Stimulated activated CD4-positive, alpha-beta T cell treated with anti-CD3 and anti-CD28 coated beads, Interleukin-1b, Interleukin-23, amount 100 ng/mL, for 24 hours (primary cell): ENCODE measurements at places on chromosomes 1 and 21.

DNA sequence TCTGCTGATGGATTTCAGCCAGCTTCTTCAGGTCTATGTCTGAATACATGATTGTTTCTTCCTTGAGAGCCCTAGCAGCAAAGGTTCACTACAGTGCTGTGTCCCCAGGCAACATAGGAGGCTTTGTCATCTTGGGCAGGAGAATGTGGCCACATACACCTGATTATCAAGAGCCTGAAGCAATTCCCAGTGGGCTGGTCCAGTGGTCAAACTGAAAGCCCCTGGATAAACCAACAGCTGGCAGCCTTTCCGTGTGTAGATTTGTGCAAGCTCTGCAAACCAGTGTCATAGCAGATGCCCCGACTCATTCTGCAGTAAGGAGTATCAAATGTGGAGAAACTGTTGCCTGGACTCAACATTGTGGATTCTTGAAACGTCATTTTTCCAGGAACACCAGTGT is 2.3 kb upstream of the GIPC2 start:
- no peak for DNase-seq

DNA sequence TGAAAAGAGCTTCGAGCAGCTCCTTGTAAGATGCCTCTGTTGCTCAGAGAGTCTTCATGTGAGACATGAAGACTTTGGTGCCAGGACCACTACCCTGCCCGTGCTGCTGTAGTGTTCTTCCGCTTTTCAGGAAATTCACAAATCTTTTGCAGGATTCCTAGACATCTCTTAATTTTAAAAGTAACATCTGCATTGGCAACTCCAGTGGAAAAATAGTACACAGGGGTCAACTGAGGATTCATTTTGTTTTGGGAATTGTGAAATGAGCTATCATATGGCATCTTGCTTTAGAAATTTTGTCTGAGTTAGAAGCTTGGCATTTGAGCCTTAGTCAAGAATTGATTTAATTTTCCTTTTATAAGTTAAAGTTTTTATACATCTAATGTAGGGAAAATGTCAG is 7.2 kb downstream of the PRDM2 start:
- DNase-seq, result no peak

DNA sequence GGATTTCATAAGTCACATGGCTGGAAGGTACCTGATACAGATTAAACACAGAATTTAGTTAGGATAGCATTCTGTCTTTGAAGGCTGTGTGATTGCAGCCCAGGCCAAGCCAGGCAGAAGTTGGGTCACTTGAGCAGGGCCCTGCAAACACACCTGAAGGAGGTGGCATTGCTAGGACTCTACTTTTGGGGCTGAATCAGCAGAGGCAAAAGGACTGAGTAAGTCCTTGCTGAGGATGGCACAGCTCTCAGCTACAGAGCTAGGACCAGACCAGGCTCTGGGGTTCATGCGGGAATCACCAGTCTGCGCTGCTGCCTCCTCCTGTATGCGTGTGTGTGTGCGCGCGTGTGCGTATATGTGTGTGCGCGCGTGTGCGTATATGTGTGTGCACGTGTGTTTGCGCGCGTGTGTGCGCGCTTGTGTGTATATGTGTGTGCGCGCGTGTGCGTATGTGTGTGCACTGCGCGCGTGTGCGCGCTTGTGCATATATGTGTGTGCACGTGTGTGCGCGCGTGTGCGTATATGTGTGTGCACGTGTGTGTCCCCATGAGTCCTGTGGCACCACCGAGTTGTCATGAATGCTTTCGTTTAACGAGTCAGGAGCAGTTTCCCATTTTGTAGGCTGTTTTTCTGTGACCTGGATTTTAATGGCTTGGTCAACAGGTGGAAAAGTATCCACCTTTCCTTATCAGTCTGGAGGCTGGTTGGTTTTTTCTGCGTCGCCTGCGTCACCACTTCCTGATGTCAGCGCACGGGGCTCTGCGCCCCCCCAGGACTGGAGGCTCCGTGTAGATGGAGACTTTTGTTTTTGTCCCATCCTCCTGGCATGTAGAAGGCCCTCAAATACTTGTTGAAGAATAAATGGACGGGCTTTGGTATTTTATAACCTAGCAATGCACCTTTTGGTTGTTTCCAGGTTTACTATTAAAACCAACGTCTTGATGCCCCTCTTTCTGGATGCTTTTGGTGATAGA is 34.7 kb downstream of the ADARB1 start:
- DNase-seq, result no peak

DNA sequence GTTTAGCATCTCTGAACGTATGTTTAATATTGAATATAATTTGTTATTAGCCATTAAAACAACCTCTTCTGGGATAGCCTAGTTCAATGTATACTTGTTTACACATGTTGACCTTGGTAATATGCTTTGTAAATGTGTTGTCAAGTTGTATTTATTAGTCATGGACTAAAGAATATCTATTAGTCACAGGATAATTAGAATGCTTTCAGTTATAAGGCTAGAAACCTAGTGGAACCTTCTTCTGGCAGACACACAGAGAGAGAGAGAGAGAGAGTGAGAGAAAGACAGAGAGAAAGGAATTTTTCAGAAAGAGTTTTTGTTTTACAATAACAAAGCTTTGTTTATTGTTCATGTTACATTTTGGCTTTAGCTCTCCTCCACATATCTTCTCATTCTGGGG is 181.1 kb upstream of the APP start:
- no peak for DNase-seq

DNA sequence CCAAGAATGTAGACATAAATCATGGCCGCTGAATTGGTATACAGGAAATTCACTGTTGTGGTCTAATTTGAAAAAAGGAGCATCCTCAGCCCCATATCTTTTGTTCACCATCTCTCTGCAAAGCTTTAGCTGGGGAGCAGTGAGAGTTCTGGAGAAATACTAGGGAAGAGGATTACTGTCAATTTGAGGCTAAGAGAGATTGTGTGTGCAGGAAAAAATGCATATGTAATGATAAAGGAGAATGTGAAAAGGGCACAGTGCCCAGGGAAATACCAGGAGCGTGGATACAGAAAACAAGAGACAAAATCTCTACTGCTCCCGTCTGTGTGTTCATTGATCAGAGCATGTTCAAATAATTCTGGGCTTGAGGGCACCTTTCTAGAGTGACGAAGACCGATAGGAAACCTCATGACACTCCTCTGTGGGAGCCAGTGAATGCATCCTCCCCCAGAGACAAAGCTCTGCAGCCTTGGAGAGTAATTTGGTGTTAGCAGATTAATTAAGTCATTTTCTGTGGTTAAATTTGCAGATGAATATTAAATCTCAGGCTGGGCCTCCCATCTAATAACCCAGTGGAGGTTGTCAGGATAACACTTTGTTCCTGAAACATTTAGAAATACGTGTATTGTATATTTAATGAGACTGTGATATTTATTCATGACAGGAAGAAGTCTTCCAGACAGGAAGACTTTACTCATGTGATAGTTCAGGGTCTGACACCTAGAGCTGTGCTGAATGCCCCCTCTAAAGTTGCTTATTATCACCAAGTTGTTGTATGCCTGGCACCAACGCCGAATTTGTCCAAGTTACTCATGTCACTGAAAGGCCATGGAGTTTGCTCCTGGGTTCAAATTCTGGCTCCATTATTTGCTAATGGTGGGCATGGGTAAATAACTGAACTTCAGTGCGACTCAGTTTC is 287.3 kb upstream of the SGIP1 start:
- no peak for DNase-seq

DNA sequence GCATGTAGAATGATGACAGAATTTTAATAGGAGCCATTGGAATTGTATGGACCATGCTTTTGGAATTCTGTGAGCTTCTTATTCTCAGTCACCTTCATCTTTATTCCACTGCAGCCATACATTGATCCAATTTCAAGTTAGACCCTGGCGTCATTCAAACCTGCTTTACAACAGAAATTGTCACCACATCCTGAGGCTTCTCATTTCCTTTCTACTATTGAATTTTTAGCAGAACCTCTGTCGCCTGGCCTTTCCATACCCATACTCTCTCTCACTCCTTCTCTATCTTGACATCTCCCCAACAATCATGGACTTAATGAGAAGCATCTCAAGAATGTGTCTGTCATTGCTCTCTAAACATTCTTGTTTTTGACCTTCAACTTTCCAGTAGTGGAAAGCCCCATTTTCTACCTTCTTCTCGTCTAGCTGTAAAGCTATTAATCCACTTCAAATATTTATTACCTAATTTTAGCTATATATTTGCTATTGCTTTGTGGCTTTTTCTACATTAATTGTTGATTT is 74.1 kb downstream of the CRB1 start:
- no peak for DNase-seq

DNA sequence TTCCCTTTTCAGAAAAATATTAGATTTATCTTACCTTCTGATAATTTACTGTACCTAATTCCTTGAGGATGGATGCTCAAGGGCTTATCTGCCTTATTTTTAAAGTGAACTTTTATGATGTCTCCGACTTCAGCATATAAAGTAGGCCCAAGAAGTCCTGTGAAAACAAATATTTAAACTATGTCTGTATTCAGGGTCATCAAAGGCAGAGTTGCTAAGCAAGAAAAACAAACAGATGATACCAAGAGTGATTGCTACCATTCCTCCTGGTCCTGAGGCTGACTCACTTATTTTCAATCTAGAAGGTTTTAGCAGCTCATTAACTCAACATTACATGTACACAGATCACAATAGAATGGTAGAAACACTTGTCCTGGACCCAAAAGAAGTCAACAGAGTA is 14.1 kb downstream of the F5 start:
- no peak for DNase-seq

DNA sequence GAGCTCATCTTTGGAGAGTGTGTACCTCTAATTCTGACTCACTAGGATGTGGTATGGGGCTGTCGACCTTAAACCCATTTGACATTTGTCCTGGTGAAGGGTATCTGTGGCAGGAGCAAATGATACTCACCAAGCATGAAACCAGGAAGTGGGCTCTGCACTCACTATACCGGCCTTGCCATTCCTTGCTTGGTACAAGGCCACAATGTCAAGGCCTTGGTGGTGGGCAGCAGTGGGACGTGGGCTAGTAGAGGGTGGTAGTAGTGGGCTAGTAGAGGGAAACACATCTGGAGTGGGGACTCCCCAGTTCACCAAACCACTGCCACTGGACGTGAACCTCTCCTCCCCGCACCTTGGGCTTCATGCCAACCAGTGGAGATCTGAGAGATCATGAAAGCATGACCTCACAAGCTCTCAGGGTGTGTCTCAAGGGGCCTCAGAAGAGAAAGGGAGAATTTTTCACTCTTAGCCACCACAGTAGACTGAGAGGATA is 11.5 kb downstream of the TNFSF4 start:
- no peak for DNase-seq

DNA sequence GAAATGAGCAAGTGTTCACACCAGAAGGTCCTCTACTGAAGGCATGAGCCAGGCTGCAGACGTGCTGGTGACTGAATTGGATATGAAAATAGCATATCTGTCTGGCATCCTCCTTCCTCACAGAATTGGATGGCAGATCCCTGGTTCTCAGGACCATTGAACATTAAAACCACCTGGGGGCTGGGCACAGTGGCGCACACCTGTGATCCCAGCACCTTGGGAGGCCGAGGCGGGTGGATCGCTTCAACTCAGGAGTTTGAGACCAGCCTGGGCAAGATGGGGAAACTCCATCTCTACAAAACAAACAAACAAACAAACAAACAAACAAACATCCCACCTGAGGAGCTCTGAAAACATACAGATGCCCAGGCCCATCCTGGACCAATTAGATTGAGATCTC is 23.4 kb downstream of the TEX35 start:
- DNase-seq, result no peak
